Mesothelial cell of epicardium (in vitro differentiated cells): ENCODE measurements at places on chromosomes 4 and X.

DNA sequence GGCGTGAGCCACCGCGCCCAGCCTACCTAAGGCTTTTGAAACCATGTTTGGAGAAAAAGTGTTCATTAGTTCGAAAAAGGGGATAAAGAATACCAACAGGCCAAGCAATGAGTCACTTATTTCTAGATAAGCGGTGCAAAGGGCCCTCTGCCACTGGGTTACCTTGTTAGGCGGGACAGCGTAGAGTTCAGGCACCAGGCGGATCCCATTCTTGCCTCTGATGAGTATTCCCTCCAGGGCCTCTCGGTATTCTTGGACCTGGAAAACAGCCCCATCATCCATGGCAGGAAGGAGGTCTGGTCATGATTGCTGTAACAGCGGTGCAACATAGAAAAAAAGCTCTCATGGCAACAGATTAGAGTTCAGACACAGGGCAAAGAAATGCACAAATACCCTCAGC lies 48.0 kb downstream of the PHKA2 start:
- H3K27ac ChIP-seq, result no peak overlapping the region
- no peak for DNase-seq
- peaks cover 16% of the 10 kb centered on the region for H3K36me3 ChIP-seq
- H3K27me3 ChIP-seq, result no peaks in the 10 kb centered on the region
- H3K4me1 ChIP-seq, result peaks cover 12% of the 10 kb centered on the region

DNA sequence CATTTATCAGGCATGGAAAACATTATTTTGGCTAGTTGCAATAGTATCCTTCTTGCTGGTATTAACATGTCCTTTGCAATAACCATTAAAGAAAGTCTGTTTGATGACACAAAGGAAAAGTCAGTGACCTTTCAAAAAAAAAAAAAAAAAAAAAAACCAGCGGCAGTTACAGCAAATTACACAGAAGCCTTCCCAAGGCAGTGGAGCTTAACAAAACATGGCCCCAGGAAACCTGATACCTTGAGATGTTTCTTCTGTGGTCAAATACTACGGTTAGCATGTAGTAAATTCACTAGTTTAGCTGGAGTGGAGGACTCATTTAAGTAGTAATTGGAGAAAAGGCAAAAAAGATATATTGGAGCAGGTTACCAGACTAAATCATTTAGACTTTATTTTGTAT lies 359.1 kb downstream of the DACH2 start:
- peaks cover 28% of the 10 kb centered on the region for H3K4me1 ChIP-seq
- no peaks in the 10 kb centered on the region for H3K36me3 ChIP-seq
- no peak overlapping the region for H3K27ac ChIP-seq
- no peaks in the 10 kb centered on the region for H3K27me3 ChIP-seq
- no peak for DNase-seq

DNA sequence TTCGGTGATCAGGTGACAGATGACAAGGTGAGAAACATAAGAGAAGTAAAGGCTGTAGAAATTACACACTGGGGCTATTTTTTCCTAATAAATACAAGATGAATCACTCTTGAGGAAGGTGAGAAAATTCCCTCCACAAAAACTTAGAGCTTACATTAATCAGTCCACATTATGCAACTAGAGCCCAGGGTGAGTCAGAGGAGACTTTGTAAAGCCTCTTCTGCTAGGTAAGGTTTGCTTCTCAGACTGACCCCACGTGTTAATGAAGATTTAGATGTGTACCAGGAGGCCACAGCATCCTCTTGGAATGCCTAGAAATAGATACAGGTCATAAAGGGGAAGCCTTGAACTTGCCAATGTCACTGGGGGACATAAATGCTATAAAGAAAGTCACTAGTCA lies 396.0 kb upstream of the SMIM31 start:
- peaks cover 3% of the 10 kb centered on the region for H3K27me3 ChIP-seq
- no peaks in the 10 kb centered on the region for H3K4me1 ChIP-seq
- no peak for DNase-seq
- no peak overlapping the region for H3K27ac ChIP-seq

DNA sequence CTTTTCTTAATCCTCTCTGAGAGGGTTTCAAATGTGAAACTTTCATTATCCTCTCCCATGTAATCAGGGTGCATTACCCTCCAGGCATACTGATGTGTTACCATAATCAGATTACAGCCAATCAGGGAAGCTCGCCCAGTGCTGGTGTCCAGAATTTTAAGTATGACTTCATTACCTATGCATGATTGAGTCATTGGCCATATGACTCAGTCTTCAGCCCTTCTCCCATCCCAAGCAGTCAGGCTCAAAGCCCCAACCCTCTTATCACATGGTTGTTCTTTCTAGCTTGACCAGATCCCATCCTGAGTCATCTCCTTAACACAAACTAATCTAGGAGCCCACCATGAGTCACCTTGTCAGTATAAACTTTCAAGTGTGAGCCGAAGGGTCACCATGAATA lies 1668.1 kb upstream of the AGA start:
- DNase-seq, result no peak
- H3K4me3 ChIP-seq, result no peak overlapping the region
- H3K27ac ChIP-seq, result no peak overlapping the region
- no peaks in the 10 kb centered on the region for H3K27me3 ChIP-seq
- no peaks in the 10 kb centered on the region for H3K4me1 ChIP-seq
- H3K36me3 ChIP-seq, result no peaks in the 10 kb centered on the region

GRCh38 chr4:106414366-106414765 lies 45.8 kb upstream of the GIMD1 start:
- no peak overlapping the region for H3K4me3 ChIP-seq
- H3K27ac ChIP-seq, result no peak overlapping the region
- H3K4me1 ChIP-seq, result peaks cover 27% of the 10 kb centered on the region

GRCh38 chr4:100547541-100548199 lies 29.8 kb upstream of the EMCN start:
- H3K4me1 ChIP-seq, result peaks cover 2% of the 10 kb centered on the region
- no peak overlapping the region for H3K4me3 ChIP-seq
- H3K27me3 ChIP-seq, result no peaks in the 10 kb centered on the region
- H3K27ac ChIP-seq, result no peak overlapping the region

GRCh38 chr4:1047106-1047975 lies 35.9 kb downstream of the FGFRL1 start:
- peaks cover 65% of the 10 kb centered on the region for H3K27me3 ChIP-seq
- DNase-seq, result no peak
- no peak overlapping the region for H3K27ac ChIP-seq
- peak overlapping the region; percentile 52 for H3K4me3 ChIP-seq

DNA sequence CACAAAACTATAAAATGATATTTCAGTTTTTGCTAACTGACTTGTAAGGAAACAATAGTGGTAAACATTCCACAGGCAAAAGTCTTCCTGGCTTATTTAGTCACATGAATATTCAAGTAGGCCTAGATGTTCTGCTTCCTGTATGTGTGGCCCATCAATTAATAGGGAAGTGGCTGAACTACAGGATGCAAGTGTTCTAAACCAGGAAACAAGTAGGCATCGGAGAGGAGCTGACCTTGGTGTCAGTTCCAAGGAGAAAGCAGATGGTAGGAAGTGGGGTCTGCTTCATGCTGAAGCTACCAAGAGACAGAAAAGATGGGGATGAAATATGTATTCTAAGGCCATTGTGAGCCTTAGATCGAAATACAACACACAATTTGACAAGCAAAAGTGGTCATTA lies 149.7 kb downstream of the ANTXR2 start:
- DNase-seq, result no peak
- no peak overlapping the region for H3K27ac ChIP-seq
- H3K36me3 ChIP-seq, result peaks cover 5% of the 10 kb centered on the region
- H3K4me3 ChIP-seq, result no peak overlapping the region
- peaks cover 10% of the 10 kb centered on the region for H3K4me1 ChIP-seq
- H3K27me3 ChIP-seq, result no peaks in the 10 kb centered on the region

DNA sequence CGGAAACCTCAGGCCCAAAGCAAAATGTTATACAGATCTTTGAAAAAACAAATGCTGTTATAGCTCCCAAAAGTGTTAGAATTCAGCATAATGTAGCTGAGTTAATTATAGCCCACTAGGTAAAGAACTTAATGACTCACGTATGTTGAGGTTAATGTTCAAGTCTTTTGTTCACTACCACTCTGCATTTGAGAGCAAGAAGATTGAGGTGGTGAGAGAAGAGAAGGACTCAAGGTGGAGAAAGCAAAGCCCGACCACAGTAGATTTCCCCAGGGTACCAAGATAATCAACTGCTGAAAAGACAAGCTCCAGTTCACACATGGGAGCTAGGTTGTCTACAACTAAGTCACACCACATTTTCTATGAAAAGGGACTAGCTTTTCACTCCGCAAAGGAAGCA lies 480.2 kb downstream of the DTHD1 start:
- no peak for DNase-seq
- no peak overlapping the region for H3K4me3 ChIP-seq

- no peak overlapping the region for H3K27ac ChIP-seq
- H3K4me1 ChIP-seq, result no peaks in the 10 kb centered on the region
- H3K27me3 ChIP-seq, result no peaks in the 10 kb centered on the region
- no peak overlapping the region for H3K4me3 ChIP-seq
- H3K36me3 ChIP-seq, result peaks cover 8% of the 10 kb centered on the region
Observed at GRCh38 chr4:98193459-98194105, 50.3 kb upstream of the STPG2 start.

DNA sequence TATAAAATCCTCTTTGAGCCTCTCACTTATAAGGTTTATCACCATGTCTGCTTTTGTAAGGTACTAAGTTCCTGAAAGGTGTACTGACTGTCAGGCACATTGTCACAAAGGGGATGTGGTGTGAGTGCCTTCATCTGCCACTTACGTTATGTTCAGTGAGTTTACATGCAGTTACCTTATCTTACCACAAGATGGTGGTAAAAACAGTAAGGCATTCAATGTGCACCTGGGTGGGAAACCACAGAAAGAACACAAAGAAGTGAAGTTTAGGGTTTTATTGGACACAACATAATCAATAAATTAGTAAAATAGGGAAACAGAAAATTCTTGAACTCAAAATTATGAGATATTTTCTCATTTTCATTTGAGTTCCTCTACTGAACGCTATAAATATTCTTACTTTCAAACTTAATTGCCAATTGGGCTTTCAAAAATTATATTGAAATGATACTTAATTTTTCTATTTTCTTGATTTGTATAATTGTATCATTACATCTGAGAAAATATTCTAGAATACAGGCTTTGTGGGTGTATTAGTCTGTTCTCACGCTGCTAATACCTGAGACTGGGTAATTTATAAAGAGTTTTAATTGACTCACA lies 650.8 kb downstream of the PCDH7 start:
- H3K27ac ChIP-seq, result no peak overlapping the region
- H3K27me3 ChIP-seq, result no peaks in the 10 kb centered on the region
- no peak for DNase-seq
- no peak overlapping the region for H3K4me3 ChIP-seq

DNA sequence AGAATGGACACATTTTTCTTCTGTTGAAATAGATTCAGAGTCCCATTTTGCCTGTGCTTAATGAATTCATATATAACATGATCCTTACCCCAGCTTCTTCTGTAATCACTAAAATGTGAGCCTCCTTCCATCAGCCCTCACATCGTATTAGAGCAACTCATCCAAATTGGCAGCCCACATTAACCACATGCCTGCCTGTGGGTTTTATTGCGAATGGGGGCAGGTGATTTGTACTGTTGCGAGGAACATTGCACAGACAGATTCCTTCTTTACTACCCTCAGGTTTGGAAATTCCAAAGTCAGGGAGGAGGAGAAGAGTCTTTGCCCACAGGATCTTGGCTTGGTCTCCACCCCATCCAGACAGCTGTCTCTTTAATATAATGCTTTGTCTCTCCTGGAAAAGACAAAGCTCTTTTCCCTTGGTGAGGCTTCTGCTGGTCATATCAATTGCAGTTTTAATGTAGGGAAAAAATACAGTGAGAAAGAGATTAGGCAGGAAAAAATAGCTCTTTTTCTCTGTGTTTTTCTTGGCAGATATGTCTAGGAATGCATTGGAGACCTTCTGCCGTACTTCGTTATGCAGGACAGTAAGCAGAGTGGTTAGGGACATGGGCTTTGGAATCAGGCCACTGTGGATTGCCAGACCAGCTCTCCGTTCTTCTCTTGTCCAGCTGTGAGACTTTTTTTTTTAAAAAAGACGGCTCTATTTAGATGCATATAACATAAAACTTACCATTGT lies 371.2 kb downstream of the AFF2 start:
- DNase-seq, result no peak
- no peak overlapping the region for H3K27ac ChIP-seq
- no peak overlapping the region for H3K4me3 ChIP-seq
- H3K4me1 ChIP-seq, result peaks cover 15% of the 10 kb centered on the region

GRCh38 chrX:77436682-77437081 lies 10.5 kb upstream of the FGF16 start:
- H3K4me1 ChIP-seq, result no peaks in the 10 kb centered on the region
- no peak for DNase-seq
- H3K36me3 ChIP-seq, result no peaks in the 10 kb centered on the region

DNA sequence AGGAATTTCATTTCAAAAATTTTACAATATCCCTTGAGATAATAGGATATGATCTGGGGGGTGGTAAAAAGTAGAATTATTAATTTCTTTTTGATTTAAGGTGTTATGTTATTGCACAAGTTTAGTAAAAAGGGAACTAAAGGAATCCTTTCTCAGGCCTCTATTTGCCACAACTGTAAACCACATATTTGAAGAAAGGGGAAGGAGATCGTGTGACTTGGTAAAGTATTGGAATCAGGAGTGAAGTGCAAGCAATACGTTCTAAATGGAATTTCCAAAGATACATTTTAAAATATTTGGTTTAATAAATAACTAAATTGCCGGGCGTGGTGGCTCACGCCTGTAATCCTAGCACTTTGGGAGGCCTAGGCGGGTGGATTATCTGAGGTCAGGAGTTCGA lies 35.3 kb upstream of the SCRG1 start:
- no peak overlapping the region for H3K4me3 ChIP-seq
- DNase-seq, result no peak
- no peaks in the 10 kb centered on the region for H3K27me3 ChIP-seq
- peaks cover 3% of the 10 kb centered on the region for H3K36me3 ChIP-seq

DNA sequence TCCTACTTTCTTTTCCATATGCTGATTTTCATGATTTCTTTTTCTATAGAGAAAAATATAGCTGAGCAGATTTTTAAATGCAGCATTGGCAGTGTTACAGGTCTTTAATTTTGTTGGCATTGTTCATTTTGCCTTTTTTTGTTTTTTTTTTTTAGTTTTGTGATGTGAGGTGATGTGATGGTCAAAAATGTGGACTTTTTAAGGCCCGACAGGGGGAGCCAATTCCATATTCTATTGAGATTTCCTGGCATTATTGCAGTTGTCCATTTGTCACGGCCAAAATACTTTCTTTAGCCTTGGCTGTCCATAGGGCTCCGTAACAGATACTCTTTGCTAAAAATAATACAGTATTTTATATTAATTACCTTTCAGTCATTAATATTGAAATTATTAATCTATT lies 47.8 kb downstream of the SLIT2 start:
- H3K4me3 ChIP-seq, result no peak overlapping the region
- no peak overlapping the region for H3K27ac ChIP-seq
- H3K4me1 ChIP-seq, result peaks cover 16% of the 10 kb centered on the region
- no peaks in the 10 kb centered on the region for H3K36me3 ChIP-seq
